Mucosa of descending colon (tissue), 3 donors: ENCODE measurements at places on chromosomes 3 and 15. TPM values are rescaled to one million over a fixed set of nuclear protein-coding genes. Genes with fewer than 3 reads are reported as not detected.
A peak's percentile ranks its signal among the peaks of the same experiment; 100 is the strongest.

DNA sequence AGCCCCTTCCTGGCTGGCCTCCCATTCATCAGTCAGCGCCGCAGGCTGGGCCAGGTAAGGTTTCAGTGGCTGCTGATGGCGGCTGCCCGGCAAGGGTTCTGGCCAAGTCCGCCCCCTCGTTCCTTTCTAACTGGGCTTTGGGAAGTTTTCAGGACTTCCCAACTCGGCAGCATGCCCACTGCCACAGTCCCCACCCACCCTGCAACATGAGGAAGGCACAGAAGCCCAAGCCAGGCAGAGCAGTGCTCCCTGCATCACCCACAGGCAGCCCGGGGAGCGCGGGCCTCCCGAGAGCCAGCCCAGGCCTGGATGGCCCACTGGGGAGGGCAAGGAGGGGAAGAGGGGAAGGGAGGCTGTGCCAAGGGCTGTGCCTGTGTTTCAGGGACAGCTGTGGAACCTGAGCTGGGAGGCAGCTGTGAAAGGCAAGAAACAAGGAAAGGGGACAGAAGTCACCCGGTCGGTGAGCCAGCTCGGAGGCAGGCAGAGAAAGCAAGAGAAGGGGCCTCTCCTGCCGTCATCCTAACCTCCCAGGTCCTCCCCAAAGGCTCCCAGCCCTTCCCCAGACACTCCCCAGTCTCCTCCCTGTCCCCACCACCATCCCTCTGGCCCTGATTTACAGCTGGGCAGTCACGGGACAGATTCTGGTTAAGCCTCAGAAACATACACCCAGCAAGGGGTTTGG lies 73.9 kb downstream of the CPN2 start:
- peak; percentile 57 for DNase-seq

The PSTPIP1 gene
- 4.4 TPM for total RNA-seq

The LSAMP gene
- total RNA-seq = 1.9 TPM

The SH2D7 gene
- total RNA-seq = 1.9 TPM

DNA sequence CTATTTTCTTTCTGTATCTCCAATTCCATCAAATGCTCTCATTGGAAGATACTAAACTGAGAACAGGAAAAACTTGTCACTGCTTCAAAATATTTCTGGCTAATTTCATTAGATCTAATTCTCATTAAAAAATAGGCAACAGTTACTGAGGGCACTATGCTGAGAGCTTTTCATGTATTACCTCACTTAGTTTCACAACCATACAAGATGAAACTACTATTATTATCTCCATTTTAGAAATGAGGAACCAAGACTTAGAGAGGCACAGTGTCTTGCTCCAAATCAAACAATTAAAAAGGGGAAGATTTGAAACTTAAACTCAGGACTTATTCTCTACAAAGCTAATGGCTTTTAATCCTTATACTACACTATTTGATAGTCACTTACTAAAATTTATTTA lies 7.2 kb upstream of the OTOL1 start:
- DNase-seq = no peak

The HRG gene
- not detected for total RNA-seq

DNA sequence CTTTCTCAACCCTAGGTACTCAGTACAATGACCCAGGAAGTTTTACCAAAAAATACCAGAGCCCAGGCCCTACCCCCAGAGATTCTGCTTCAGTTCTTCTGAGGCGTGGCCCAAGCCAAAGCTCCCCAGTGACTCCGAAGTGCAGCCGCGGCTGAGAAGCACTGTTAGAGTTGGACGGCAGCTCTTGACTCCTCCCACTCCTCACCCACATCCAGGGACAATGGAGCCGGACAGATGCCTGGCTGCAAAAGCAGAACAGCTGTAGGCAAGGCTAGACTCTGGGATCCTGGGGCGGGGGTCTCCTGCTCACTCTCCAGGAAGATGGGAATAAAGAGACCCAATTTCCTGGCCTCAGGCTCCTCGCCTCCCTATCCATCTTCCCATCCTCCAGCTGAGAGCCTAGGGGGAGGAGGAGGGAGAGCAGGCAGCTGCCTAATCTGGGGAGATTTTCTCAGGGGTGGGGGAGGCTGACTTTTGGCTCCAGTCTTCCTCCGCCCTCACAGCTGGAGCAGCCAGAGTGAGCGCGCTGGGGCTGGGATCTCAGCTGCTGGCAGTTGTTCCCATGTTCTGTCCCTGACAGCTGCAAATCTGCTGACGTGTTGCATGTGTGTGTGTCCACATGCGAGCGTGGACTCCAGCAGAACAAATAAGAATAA lies 223.8 kb downstream of the OPA1 start:
- peak; percentile 83 for DNase-seq

DNA sequence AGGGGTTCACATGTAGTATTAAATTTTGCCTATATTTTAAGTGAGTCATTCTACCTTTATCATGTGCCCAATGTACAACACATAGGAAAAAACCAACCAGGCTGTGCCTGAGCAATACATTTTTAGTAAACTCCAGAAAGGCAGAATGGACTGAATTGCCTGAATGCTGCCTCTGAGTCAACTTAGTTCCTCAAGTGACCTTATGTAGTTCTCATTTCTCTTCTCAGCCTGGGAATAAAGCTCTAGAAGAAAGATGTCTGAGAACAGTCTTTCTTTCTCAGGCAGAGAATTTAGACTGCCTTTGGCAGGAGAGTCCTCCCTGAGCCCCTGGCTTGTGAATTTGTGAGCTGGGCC lies 13.0 kb downstream of the ST3GAL6 start:
- no peak for DNase-seq
